ENCODE measurements at places on chromosomes 6 and 20.
A peak's percentile ranks its signal among the peaks of the same experiment; 100 is the strongest.

DNA sequence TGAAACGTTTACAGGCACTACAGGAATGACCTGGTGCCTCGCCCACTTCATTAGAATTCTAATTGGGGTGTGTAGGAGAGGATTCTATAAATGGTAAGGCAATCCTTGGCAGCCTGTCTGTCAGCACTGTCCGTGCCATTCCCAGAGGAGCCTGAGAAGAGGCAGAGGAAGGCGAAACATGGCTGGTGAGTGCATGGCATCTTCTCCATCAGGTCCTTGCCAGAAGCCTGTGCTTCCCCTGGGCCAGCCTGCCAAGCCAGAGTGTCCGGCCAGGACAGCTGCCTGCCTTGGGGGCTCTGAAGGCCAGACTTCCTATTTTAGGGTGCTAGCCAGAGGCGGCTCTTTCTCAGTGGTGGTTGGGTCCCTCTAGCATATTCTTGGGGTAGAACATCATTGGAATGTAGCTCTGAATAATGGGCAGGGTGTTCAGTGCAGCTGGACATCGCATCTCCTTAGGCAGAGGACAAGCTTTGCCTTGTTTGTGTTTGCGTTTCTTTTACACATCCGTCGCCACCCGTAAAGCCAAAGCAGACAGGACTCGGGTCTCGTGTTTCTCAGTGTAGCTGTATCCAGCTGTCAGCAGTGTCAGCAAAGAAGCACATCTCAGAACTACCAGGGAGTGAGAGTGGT is at the start of gene TGM3:
Gene TGM3 (plus strand): TSS at position 116 of the 630 bp plus-strand sequence. CDS start 63 bp downstream, at position 179.
- DNase-seq: no peak

- DNase-seq: no peak
These were observed 94.8 kb downstream of the BTBD3 start for GRCh38 chr20:12012241-12013222.

DNA sequence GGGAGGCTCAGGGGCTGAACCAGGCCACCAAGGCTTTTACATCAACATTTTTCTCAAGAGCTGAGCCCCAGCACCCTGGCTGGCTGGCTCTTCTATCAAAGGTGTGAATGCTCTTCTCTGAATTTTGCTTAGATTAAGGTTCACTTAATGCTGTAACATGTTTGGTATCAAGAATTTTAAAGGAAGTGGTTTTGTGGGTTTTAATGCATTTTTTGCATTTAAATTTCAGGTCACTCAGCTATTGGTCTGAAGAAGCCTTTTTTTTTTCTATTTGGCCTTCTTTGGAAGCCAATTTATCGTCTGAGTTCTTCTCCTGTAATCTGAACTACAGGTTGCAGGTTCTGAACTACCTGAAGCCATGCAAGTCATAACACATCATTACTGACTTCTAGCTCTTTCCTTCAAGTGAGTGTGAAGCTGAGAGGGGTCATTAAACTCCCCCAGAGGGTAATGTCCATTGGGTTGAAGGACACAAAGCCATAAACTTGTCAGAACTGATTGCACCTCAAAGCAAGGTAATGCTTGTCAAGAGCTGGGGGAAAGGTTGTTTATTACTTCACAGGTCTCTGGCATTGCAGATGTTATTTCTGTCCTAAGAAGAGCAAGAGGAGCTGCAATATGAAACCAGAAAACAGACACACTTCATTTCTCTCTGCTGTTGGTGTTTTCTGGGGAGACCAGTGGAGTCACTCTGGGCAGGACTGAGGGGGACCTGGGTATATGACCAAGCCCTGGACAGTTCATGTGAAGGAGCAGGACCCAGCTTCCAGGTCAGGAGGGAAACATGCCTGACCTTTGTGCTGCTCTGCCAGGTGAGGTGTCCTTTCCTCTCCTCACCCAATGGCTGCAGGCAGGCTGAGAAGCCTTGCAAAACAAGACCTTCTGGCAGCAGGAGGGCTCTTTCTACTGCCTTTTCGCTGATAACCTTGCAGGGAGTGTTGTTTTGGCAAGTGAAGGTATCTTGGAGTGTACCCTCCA is 26.1 kb upstream of the NEDD9 start:
- DNase-seq: no peak

DNA sequence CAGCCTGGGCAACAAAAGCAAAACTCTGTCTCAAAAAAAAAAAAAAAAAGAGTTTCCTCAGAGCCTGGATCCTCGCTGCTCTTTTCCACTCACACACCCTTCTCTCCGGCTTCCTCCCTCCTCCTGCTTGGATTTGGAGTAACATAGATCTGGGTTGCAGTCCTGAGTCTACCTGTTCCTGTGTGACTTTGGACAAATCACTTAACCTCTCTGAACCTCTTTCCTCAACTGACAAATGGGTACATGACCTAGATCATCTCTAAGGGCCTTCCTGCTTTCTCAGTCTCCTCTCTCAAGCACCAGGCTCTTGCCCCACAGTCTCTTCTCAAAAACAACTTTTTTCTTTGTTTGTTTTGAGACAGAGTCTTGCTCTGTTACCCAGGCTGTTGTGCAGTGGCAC is 5.6 kb upstream of the R3HDML start:
- DNase-seq: no peak

GRCh38 chr6:127980996-127981395 is 80.1 kb upstream of the THEMIS start:
- DNase-seq: no peak

- no peak for DNase-seq
These were observed 9.7 kb downstream of the MRPL14 start for GRCh38 chr6:44117397-44118128.

DNA sequence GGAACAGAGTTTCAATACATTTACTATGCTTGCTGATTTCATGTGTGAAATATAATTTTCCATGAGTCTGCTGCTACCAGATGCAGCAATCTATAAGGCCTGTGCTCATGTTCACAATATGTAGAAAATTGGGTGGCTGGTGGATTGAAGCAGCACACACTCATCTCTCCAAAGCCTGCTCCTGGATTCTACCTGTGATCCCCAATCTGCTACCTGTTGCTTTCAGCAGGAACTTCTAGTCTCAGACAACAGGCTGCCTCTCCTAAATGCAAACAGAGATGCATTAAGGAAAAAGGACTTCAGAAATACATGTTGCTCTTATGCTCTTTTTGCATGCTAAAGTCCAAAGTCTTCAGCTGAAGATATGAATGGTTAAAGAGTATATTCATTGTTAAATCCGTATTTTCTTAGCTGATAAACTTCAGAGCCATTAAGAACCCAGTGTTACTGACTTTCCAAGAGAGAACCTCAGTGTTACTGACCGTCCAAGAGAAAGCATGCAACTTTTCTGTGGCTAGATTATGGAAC is 30.9 kb upstream of the MCM9 start:
- no peak for DNase-seq

- DNase-seq: no peak
These were observed 75.9 kb downstream of the PLCG1 start for GRCh38 chr20:41213150-41213820.

DNA sequence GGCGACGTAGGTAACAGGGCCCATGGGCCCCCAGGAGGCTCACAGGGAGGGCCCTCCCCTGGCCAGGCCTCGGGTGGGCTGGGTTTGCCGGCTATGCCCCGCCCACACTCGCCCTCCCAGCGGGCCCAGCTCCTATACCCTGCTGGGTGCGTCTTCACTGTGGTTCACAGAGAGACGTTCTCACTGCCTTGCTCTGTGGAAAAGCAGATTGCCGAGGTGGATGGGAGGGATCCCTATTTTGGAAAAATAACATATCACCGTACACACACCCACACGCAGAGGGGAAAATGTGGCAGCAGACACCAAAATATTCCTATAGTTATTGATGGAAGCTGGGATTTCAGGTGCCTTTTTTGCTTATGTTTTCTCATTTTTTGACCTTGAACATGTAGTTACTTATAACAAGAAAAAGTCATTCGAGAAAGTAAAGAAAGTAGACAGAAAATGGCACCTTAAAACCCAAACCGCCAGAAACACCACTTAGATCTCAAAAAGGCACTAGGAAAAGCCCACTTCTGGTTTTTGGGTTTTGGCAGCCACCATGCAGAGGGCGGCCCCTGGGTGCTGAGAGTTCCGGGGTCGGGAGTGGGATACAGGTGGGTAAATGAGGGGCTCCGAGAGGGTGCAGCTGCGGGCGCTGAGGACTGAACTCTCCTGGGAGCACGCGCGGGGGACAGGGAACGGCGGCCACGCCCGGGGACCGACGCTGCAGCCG is 49.4 kb downstream of the TMEM242 start:
- DNase-seq: peak; percentile 15
